Hepatocyte (in vitro differentiated cells): ENCODE measurements at places on chromosomes 3 and 15. TPM values are rescaled to one million over a fixed set of nuclear protein-coding genes. Genes with fewer than 3 reads are reported as not detected.

Gene SLC22A14
- total RNA-seq: 0.20 and 0.57 TPM in 2 replicates

Gene LDHAL6B
- not detected in 2 replicates for total RNA-seq

Gene PROS1
- 103 and 115 TPM in 2 replicates for total RNA-seq

Gene PIK3CB
- total RNA-seq: 21.3 and 23.0 TPM in 2 replicates

Gene PARP15
- total RNA-seq: 0.32 and 0.63 TPM in 2 replicates

Gene CPLX3
- total RNA-seq: not detected in 2 replicates

Gene CSK
- 15.8 and 16.9 TPM in 2 replicates for total RNA-seq

Gene RPLP1
- total RNA-seq: 210 and 218 TPM in 2 replicates

Gene FANCD2OS
- not detected in 2 replicates for total RNA-seq

Gene MOBP
- 0.10 and 0.40 TPM in 2 replicates for total RNA-seq

Gene OXTR
- 1.6 and 1.9 TPM in 2 replicates for total RNA-seq

Gene SUSD5
- total RNA-seq: 2.0 and 2.3 TPM in 2 replicates

Gene ZNF662
- total RNA-seq: 0.07 TPM in 1 of 2 replicates, not detected in the other

Gene GABRR3
- total RNA-seq: not detected in 2 replicates

Gene CPA3
- total RNA-seq: 0.08 and 1.1 TPM in 2 replicates

Gene U2SURP
- total RNA-seq: 71.4 and 86.1 TPM in 2 replicates

Gene BNC1
- total RNA-seq: 13.5 and 24.3 TPM in 2 replicates

Gene DNAJB11
- total RNA-seq: 103 and 115 TPM in 2 replicates

Gene PLA2G4D
- total RNA-seq: 0.04 and 0.17 TPM in 2 replicates

Gene GOLGA6L9
- total RNA-seq: 2.2 and 3.3 TPM in 2 replicates

Gene SST
- total RNA-seq: 52.4 and 53.5 TPM in 2 replicates

Gene SATB1
- 26.4 and 30.7 TPM in 2 replicates for total RNA-seq

Gene MSL2
- 14.2 and 20.2 TPM in 2 replicates for total RNA-seq

Gene SEMA6D
- 28.1 and 34.1 TPM in 2 replicates for total RNA-seq

Gene TGM4
- total RNA-seq: 0.43 TPM in 1 of 2 replicates, not detected in the other

Gene ZNF280D
- total RNA-seq: 0.87 and 1.7 TPM in 2 replicates

Gene MYZAP
- 15.5 and 20.3 TPM in 2 replicates for total RNA-seq
